NCI-H1436 treated with DMSO at 0.1 percent for 48 hours (cell line): ENCODE measurements at places on chromosomes 4 and X.

- no peak for DNase-seq
Measured at GRCh38 chr4:121034017-121034416, 38.3 kb downstream of the NDNF start.

DNA sequence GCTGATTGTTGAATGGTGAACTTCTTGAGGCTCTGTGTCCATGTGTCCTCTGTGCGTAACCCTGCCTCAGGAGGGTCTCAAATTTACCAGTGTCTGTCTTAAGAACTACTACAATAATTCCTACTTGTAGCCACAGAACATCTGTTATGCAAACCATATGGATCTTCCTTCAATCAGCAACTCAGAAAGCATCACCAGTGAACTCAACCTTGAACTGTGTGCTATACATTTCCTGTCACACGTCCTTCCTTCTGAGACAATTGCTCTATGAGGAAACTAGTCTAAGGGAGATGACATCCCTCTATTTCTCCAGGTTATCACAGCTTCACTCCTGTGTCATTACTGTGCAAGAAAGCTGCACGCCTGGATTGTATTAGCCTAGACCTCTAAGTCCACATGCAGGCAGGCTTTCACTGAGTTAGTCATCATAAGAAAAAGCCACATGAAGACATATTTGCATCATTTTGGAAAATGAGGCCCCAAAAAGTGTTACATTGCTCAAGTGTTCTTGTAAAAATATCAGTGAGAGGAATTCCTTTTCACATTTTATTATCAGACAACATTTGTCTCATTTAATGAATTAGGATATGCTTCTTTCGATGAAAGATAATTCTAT is 157.8 kb downstream of the AFF2 start:
- DNase-seq: no peak

GRCh38 chr4:139660568-139661043 is 5.0 kb upstream of the MGST2 start:
- DNase-seq: no peak

DNA sequence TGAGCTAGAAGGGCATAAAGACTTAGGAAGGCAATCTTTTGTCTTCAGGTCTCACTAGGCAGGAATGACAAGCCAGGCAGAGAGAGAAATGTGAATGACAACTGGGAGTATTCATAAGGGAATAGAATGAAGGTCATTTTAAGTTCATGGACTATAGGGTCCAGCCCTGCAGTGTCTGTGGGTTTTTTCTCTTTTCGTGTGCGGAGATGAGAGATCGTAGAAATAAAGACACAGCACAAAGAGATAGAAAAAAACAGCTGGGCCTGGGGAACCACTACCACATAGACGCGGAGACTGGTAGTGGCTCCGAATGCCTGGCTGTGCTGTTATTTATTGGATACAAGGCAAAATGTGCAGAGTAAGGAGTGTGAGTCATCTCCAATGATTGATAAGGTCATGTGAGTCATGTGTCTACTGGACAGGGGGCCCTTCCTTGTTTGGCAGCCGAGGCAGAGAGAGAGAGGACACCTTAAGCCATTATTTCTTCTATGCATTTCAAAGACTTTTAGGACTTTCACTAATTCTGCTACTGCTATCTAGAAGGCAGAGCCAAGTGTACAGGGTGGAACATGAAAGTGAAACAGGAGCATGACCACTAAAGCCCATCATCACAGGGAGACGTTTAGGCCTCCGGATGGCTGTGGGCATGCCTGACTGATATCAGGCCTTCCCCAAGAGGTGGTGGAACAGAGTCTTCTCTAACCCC is 921.8 kb upstream of the PCDH10 start:
- DNase-seq: no peak

DNA sequence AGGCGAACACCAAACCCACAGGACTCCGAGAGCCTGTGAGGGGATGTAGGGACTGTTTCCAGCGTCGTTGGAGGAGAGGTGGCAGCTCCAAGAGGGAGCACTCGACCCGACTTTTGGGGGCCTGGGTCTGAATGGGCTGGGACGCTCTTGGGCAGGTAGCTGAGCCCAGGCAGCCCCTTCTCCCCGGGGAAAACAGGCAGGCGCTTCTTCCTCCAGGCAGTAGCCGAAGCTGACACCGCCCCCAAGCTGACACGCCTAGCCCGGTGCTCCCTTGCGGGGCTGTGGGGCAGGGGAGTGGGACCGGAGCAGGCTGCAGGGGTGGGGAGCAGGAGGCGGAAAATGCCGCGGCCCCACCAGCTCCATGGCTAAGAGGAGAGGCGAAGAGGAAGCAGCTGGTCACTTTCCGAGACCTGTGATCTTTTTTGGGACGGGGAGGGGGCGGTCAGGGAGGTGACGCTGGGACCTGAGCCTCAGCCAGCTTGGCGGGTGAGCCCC is 4.2 kb downstream of the NKX1-1 start:
- no peak for DNase-seq

DNA sequence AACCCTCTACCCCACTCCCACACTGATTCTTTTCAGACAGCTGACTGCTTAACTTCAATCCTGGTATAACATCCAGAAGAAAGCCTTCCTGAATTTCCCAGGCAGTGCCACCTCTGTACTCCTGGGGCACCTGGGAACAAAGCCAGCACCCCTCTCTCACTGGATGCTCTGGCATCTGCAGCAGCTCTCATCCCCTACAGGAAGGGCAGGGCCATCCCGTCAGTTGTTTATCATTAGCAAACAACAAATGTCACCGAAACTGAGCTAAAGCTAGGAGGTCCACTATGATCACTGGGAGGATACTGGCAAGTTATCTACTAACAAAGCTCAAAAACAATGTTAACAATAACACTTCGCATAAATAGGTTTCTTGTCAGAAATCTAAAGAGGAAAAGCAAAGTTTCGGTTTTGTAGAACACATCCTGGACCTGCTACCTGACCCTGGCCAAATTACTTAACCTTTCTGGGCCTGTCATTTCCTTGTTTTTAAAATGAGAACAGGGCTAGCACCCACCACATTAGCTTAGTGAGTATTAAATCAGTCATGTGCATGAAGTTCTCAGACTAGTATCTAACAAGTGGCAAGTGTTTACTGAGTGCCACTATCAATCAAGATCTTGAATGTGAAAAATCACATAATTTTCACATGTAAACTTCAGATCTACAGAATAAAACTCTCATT is 86.6 kb downstream of the NR3C2 start:
- no peak for DNase-seq

DNA sequence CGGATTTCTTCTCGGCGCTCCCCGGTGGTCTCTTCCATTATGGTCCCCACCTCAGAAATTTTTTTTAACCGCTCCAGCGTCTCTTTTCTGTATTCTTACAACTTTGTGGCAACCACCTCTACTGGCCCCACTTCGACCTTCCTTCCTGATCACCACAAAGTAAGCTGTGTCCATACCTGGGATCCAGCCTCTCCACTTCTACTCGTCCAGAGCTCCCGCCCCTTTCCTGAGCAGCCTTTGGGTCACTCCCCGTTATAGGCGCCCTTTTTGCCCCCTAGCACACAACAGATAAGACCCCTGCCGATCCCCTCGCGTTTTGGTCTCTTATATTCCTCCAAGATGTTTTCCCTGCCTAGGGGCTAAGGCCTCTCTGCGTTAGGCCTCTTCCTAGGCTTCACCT is 557 bp downstream of the PIGG start:
- no peak for DNase-seq

DNA sequence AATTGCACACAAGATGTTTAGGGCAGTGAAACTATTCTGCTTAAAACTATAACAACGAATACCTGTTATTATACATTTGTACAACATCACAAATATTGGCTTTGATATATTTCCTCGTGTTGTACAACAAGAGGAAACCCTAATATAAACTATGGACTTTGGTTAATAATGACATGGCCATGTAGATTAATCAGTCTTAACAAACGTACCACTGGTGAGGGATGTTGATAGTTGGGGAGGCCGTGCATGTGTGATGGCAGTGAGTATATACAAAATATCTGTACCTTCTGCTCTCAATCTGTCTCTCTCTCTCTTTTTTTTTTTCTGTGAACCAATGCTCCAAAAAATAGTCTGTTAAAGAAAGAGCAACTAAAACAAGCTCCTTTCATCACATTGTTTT is 22.2 kb upstream of the HPGD start:
- DNase-seq: no peak

- DNase-seq: no peak
Measured at GRCh38 chrX:25158635-25159034, 142.9 kb upstream of the ARX start.

DNA sequence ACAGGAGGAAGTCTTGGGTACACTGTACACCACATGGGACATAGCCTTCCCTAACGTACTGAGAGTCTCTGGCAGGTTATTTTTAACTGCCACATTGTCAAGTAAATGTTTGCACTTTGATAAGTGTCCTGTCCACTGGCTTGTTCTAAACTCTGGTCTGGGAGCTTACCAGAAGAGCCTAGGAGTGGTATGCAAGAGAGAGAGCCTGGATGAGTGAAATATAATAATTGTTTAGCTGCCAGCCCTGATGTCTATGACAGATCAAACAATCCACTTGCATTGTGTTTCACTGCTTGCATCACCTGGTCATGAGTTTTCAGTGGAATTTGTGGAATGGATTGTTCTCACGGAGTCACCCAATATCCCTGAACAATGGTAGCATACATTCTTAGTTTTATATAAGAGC is 91.6 kb downstream of the SHROOM3 start:
- no peak for DNase-seq

GRCh38 chr4:20428436-20429160 is 176.9 kb downstream of the SLIT2 start:
- no peak for DNase-seq
